ENCODE measurements at places on chromosomes 12 and 14.

- peak; percentile 5 for DNase-seq
These were observed 411.0 kb upstream of the OR4E1 start for GRCh38 chr14:22084393-22085281.

GRCh38 chr12:51341251-51342007 is 5.0 kb downstream of the CELA1 start:
- peak; percentile 29 for DNase-seq

DNA sequence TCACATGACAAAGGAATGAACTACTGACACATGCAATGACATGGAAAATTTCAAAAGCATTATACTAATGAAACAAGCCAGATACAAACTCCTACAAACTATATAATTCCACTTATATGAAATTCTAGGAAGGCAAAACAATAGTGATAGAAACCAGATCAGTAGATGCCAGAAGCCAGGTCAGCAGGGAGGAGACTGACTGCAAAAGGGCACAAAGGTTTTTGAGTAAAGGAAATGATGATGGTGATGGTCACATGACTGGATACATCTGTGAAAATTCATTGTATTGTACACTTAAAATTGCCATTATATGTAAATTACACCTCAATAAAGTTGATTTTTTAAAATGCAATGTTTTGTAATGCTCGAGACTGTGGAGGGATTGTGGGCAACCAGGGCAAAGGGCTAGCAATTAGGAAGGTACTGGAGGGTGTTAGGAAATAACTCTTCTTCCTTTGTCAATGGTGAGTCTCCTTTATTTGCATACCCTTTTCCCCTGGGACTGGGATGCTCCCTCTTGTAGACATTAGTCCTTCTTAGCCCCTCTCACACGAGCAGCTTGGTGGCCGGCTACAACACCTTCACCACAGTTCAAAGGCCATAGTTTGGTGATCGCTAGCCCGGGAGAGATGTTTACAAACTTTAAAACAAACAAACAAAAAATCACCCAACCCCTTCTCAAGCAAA is 6.7 kb upstream of the PRPF40B start:
- no peak for DNase-seq

DNA sequence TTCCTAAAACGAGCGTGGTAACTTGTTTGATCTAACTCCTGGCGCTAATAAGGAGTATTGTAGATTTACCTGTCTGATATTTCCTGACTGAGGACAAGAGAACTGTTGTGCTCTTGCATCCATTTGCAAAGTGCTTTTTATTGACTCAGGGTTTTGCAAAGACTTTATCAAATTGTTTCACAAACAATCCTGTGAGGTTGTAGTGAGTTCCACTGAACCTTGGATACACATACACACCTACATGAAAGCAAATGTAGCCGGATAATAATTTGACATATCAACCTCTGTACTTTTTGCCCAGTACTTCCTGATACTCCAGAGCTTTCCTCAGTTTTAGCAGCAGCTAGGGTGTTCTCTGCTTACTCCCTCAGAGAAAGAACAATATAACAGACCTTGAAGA is 6.7 kb upstream of the PTGER2 start:
- DNase-seq = no peak

DNA sequence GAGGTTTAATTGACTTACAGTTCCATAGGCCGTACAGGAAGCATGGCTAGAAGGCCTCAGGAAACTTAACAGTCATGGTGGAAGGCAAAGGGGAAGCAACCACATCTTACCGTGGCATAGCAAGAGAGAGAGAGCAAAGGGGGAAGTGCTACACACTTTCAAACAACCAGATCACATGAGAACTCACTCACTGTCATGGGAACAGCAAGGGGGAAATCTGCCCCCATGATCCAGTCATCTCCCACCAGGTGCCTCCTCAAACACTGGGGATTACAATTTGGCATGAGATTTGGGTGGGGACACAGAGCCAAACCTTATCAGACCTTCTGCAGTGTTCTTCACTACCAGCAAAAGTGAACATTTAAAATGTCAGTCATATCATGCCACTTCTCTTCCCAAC is 58.9 kb downstream of the USP15 start:
- no peak for DNase-seq

DNA sequence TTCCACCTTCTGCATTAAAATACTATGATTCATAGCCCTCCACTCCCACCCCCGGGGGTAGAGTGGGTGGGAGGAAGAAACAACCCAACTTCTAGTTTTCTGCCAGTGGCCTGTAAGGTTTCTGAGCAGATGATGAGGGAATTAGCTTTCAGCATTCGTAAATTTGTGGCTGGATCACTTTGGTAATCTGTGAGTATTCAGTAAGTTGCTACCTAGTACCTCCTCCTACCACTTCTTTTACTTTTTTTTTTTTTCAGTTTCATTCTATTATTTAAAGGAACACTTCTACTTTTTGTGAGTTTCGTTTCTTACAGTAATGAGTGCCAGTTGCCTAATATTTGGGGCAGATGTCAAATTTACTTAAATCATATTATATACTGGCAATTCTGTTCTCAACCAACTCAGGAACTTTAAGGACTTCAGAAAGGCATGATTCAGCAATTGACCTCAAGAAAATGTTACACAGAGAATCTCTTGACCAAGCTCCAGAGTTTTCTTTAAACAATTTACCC is 42.4 kb upstream of the EMP1 start:
- DNase-seq = no peak

GRCh38 chr12:48781750-48782456 is 7.0 kb downstream of the ADCY6 start:
- DNase-seq = no peak

DNA sequence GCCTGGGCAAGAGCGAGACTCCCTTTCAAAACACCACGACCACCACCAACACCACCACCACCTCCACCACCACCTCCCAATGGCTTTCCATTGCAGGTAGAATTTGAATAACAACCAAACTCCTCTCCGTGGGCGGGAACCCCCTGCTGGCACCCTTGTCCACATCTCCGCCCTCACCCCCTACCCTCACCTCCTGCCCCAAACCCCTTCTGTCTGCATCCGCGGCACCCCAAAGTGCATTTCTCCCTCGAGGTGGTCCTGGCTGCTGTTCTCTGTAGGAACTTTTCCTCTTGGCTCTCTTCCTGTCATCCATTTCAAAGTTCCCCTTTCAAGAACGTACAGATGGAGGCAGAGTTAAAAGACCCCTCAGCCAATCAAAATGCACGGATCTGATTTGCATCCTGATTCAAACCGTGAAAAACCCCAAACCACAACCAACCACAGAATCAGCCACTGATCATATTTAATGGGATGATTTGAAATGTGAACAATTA is 3.8 kb downstream of the SDSL start:
- no peak for DNase-seq

DNA sequence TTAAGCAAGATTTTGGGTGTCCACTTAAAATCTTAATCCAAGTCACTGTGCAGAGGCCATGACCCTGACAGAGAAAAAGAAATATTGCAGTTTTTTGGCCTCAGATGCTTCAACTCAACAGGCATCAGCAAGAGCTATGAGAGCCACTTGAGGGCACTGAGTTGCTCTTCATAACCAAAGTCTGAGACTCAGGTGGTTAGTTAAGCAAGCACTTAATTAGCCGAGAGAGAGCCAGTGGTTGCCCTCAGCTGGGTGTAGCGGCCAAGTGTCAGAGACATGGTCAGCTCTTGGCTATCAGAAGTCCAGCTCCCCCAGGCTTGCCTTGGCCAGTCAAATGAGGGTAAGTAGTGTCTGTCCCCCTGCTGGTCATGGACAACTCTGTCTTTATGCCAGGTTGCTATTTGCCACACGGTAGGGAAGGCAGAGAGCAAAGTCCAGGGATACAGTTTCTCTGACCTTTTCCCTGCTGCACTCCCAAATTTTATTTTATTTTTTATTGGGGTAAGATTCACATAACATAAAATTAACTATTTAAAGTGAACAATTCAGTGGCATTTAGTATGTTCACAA is 9.0 kb upstream of the KRT71 start:
- no peak for DNase-seq

- DNase-seq = no peak
These were observed 234.4 kb downstream of the CACNA1C start for GRCh38 chr12:2287151-2287550.

- no peak for DNase-seq
These were observed 3.3 kb downstream of the HHIPL1 start for GRCh38 chr14:99648027-99648784.

- no peak for DNase-seq
These were observed 91.9 kb downstream of the TMEM132D start for GRCh38 chr12:129811963-129812362.

Measured in RCC 7860 (cell line).